ENCODE measurements at places on chromosomes 4 and X.

DNA sequence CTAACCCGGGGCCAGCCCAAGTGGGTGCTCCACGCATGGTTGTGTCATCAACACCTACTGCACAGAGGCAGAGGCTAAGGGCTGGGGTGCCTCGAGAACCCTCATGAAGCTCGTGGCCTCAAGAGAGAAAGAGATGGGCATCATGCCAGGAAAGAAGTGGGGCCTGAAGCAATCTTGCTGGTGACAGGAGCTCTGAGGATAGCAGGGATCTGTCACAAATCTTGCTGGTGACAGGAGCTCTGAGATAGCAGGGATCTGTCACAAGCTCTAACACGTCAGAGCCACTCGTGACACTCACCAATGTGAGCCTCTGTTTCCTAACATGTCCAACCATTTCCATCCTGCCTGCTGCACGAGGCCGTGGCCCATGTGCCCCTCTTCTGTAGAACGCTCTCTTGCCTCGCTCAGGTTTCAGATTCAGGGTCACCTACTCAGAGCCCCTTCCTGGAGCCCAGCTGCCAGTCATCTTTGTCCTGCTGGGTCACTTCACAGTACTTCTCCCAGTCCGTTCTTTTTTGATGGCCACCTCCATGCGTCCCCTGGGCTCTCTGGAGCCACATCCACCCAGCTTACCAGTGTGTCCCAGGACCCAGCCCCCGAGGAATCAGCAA is 21.1 kb downstream of the PNMA6E start:
- no peak for DNase-seq

DNA sequence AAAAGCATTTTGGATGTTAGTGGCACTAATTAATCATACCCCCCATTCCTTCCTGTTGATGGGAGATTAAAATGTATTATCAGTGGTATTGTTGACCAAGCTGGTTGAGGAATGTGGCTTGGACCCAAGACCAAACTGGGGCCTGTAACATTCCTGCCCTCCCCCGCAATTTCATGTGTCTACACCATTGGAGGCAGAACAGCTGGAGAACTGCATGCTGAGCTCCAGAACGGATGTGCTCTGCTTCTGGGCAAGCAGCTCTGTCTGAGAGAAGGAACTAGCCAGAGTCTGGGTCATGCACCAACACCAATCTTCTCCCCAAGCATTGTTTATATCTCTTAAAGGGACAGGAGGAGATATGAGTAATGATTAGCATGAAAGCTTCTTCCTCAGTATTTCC is 185.5 kb downstream of the CEP135 start:
- DNase-seq: no peak

GRCh38 chr4:101886826-101887225 is 96.3 kb downstream of the BANK1 start:
- no peak for DNase-seq

DNA sequence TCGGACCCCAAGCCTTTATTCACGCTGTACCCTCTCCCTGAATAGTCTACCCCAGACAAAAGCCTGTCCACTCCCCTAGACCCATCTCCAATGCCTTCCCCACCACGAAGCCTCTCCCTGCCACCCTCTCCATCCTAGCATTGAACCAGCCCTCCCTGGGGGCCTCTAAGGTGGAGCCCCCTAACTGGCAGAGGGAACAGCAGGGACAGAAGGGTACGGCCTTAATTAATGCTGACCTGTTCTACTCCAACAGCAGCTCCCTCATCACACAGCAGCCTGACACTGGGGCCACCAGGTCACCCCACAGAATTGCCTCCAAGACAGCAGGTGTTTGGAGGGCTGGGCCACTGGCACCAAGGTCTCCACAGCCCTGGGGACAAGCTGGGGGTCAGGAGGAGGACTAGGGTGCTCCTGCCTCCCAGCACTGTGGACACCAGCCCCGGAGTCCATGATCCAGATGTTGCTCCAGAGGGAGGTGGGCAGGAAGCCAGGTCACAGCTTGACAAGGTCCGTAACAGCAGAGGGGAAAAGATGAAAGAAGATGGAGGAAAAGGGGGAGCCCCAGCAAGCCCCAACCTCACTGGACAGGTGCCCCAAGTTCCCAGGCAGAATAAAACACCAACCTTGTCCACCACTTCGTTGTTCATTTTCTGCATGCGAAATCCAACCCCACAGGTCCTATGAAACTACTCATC is 3.7 kb downstream of the CRMP1 start:
- no peak for DNase-seq

GRCh38 chr4:83603129-83603528 is 67.2 kb downstream of the GPAT3 start:
- no peak for DNase-seq

GRCh38 chr4:93203708-93204107 is 624.8 kb upstream of the ATOH1 start:
- DNase-seq: peak; percentile 6

GRCh38 chrX:37349221-37350033 is at the start of gene PRRG1:
Gene PRRG1, plus strand, starts transcription at chrX:37349364. Its CDS starts 56,886 bp downstream, at chrX:37406250.
- peak; percentile 77 for DNase-seq

Data from HEK293T (cell line).